ENCODE measurements at places on chromosomes 12 and 14.
A peak's percentile ranks its signal among the peaks of the same experiment; 100 is the strongest.

DNA sequence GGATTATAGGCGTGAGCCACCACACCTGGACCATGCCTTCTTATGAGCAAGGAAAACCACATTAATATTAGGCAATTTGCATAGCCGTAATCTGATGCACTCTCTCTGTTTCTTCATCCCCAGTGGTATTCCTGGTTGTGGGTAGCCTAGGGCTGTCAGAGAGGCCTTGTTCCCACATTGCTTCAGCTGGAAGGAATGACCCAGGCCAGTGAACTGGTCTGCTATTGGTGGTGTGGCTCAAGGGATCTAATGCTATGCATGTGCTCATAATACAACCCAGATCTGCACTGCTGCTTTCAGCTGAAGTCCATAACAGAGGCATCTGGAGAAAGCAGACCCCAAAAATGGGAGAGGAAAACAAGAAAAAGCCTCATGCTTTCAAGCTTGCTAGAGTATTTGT lies 33.1 kb upstream of the G2E3 start:
- no peak for DNase-seq

- no peak for DNase-seq
Observed at GRCh38 chr12:17459214-17459613, 630.8 kb downstream of the RERGL start.

- DNase-seq, result no peak
Observed at GRCh38 chr14:68854421-68854820, 61.6 kb upstream of the ZFP36L1 start.

GRCh38 chr14:23056956-23057756 lies at the start of gene CDH24:
TSS of gene CDH24 (minus strand) at chr14:23057520. CDS start at chr14:23055733, 1,787 bp downstream.
- no peak for DNase-seq

GRCh38 chr12:62438098-62438692 lies 28.4 kb upstream of the MON2 start:
- peak; percentile 58 for DNase-seq

GRCh38 chr12:67579662-67580003 lies 68.9 kb upstream of the DYRK2 start:
- DNase-seq, result no peak

Measured in NCI-H2081 (cell line).